ENCODE measurements at places on chromosomes 16 and 17.

- no peak for DNase-seq
These were observed 660.9 kb downstream of the MAF start for GRCh38 chr16:78939597-78939996.

DNA sequence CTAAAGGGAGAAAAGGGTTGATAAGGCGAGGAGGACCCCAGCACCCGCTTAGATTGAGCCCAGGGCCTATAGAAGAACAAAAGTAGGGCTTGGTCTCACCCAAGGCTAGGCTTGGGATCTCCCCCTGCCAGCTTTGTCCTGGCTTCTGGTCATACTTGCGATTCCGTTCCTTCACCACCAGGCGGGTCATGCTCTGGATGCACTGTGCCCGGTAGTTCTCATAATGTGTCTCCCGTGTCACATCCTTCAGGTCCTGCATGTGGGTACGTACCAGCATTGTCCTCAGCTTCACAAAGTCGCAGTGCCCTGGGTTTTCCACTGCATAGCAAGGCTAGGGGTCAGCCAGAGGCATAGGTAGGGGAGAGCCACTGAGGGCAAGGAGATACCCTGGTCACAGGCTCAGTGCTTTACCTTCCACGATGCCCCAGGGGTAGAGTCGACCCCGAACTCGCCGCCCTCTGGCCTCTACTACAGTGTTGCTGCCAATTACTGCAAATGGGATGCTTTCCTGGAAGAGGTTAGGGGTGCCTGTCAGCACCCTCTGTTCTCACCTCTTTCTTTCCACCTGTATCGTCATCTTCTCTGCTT is 6.5 kb upstream of the MTMR4 start:
- DNase-seq, result no peak

DNA sequence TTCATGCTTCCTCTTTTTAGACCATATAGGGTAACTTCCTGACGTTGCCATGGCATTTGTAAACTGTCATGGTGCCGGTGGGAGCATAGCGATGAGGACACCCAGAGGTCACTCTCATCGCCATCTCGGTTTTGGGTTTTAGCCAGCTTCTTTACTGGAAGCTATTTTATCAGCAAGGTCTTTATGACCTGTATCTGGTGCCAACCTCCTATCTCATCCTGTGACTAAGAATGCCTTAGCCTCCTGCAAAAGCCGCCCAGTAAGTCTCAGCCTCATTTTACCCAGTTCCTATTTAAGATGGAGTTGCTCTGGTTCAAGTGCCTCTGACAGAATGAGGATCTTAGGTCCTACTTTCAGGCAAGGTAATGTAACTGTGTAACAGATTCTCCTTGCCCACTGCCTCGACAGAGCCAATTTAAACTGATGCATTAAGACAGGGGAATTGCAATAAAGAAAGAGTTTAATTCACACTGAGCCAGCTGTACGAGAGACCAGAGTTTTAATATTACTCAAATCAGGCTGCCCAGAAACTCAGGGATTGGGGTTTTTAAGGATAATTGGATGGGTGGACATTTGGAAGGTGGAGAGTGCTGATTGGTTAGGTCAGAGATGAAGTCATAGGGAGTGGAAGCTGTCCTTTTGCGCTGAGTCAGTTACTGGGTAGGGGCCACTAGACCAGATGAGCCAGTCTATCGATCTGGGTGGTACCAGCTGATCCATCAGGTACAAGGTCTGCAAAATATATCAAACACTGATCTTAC is 59.9 kb upstream of the ATF7IP2 start:
- DNase-seq, result no peak

DNA sequence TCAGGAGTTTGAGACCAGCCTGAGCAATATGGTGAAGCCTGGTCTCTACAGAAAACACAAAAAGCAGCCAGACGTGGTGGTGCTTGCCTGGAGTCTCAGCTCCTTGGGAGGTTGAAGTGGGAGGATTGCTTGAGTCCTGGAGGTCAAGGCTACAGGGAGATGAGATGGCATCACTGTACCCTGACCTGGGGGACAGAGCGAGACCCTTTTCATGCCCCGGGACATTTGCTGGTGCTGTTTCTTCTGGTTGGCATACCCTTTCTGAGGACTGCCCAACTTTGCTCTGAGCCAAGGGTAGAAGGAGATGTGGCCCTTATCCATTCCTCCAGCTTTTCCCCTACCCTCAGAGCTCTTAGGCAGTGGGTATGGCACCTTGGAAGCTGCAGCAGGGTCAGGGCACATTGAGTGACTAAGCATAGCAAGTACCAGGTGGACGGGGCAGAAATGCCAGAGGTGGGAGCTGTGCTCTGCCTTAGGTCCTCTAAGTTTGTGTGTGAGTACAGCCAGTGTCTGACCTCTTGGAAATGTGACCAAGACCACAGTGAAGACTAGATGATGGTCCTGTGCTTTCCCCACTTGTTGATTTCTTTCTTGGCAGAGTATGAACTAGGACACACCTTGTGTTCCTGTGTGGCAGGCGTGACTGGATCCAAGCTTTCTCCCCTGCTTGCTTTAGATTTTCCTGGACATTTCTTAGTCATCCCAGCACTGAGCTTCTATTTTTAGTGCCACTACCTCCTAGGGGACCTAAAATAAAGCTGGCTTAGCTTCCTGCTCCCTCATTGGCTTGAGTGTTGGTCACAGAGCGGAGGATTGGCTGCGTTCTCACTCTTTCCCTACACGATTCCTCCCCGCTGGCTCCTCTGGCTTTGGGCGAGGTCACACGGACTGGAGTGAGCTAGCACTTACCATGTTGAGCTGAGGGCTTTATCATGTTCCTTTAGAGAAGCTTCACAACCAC is 9.9 kb upstream of the EDC4 start:
- no peak for DNase-seq

- DNase-seq, result no peak
These were observed 367 bp downstream of the MGRN1 start for GRCh38 chr16:4624827-4625559.

DNA sequence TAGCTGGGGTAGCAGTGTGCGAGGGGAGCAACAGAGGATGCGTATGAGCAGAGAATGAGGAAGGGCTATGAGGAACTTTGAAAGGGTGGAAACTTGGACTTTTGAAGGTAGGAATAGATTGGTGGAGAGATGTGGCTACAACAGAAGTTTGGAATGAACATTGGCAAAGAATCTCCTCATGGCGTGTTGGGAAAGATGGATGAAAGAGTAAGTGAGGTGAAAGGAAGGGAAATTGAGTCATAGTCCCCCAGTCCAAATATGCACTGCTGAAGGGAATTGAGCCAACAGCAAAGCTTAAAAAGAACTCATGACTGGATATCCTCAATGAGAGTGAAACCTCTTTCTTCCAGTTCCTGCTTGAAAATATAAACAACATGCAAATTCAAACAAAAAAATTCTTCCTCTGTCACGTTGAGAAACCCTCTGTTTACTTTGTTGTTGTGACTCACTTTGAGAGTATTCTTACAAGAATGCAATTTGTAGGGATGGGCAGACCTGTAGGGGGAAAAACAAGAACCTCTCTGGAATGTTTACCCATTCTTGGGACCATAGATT is 313.2 kb upstream of the KCNJ16 start:
- DNase-seq, result no peak

- no peak for DNase-seq
These were observed 239.8 kb downstream of the SEC14L1 start for GRCh38 chr17:77380395-77381184.

GRCh38 chr16:4324492-4325252 is 8.8 kb downstream of the GLIS2 start:
- DNase-seq, result no peak
